ENCODE measurements at places on chromosomes 12 and 14.

GRCh38 chr14:96746101-96746500 is 51.1 kb upstream of the VRK1 start:
- DNase-seq, result no peak

DNA sequence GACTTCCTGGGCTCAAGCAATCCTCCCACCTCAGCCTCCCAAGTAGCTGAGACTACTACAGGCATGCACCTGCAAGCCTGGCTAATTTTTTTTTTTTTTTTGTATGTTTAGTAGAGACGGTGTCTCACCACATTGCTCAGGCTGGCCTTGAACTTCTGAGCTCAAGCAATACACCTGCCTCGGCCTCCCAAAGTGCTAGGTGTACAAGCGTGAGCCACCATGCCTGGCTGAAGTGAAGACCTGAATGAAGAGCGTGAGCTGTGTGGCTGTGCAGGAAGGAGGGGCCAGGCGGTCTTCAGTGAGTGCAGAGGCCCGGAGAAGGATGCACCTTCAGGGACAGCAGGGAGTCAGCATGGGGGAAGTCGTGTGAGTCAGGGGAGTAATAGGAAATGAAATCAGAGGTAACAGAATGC is 14.9 kb upstream of the NFKBIA start:
- no peak for DNase-seq

DNA sequence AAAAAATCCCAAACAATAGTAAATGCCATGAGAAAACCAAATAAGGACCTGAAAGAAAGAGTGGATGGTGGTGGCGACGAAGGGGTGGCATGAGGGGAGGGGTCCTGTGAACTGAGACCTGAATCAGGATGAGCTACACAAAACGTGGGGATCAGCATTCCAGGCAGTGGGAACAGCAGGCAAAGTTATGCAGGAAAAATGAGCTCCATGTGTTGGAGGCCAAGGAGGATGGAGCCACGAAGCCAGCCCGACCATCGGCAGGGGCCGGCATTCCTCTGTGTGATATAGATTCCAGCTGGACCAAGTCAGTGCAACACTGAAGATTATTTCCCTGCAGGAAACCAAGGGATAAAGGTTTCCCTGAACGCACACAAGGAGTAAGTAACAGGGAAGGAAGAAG is 7.1 kb downstream of the ADGRD1 start:
- DNase-seq, result no peak

- no peak for DNase-seq
Measured at GRCh38 chr12:3218228-3219171, 141.3 kb downstream of the TSPAN9 start.

- DNase-seq, result no peak
Measured at GRCh38 chr14:57274551-57274950, 5.8 kb downstream of the AP5M1 start.

DNA sequence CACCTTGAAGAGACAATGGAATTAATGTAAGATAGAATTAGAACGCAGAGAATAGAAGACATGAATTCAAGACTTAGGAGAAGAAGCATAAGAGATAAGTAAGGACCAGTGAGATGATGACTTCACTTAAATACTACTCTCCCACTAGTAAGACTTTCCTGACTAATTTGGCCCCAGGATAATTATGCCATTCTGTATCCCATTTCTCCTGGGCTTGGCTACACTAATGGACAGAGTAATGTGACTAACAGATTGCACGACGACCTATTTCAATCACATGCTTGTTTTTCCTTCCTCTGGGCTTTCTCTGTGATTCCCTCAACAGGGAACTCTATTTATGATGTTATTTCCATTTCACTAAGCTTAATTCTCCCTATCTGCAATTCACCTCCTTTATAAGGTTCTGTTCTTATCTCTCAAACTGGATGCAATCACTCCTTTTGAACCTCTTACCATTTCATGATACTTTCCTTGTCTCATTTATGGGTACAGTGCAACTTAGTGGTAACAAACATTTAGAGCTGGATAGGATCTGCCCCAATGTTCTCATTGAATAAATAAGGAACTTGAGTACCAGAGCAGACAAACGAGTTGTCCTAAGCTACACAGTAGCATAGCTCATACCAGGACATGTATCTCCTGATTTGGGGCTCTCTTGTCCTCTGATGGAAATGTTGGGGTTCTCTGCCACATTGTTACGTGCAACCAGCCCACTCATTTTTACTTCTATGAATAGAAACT is 102.7 kb downstream of the BTG1 start:
- DNase-seq, result no peak

Data from mesenteric fat pad (tissue), 1 donor.